ENCODE measurements at places on chromosomes 2 and 18.

DNA sequence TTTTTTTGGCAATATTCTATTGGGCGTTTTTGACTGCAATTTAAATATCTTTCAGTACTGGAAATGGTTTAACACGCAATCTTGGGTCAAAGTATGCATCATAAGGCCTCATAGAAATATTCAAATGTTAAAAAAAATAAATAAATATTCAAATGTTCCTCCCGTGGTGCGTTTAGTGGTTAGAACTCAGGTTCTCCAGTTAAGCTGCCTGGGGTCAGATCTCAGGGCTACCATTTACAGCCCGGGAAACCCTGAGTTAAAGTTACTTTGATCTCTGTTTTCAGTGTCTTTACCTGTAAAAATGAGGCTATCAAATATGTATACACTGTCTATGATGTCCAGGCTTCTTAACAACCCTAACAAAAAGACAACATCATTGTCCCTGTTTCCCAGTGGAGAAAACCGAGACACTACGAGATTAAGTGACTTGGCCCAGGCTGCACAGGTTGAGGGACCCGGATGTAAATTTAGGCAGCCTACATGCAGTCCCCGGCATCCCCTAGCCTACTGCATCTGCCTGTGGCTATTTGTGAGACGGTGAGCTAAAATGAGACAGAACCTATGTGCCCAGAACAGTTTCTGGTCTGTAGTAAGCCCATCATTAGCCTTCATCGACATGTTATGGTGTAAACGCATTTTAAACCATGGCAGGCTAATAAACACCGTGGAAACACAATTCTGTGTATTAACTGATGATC, 1.7 kb downstream of the FHL2 start:
- DNase-seq = no peak

DNA sequence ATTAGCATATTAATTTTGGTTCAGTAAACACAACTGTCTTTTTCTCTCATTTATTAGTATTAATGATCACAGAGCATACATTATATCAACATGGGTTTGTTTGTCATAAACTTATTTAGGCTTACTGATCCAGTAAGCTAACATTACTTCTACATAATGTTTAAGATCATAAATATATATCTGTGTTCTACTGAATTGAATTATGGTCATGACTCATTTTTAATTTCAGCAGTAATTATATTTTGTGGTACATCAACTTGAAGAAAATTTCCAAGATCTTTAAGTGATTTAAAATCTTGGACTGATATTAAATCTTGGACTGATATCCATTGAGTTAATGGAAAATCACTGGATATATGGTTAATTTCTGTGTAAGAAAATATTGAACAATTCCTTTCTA, 111.7 kb downstream of the CALCRL start:
- no peak for DNase-seq

- DNase-seq = no peak
Measured at GRCh38 chr2:84942964-84943421, 28.0 kb upstream of the KCMF1 start.

- no peak for DNase-seq
Measured at GRCh38 chr18:8814206-8814605, 108.8 kb downstream of the MTCL1 start.

DNA sequence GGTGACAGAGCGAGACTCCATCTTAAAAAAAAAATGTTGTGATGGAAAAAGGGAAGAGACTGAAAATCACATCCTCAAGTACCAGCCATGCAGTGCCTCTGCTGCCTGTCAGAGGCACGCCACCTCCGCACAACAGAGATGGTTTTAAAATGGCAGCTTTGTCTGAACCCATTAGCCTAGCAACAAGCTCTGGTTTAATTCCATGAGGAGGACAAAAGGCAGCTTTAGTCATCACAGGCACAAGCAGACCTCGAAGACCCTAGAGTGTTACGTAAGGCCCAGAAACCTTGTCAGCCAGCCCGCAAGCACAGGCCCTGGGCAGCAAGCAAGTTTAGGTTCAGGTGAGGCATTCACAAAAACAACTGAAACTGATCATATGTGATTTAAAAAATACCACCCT, 10.4 kb downstream of the LCT start:
- no peak for DNase-seq

DNA sequence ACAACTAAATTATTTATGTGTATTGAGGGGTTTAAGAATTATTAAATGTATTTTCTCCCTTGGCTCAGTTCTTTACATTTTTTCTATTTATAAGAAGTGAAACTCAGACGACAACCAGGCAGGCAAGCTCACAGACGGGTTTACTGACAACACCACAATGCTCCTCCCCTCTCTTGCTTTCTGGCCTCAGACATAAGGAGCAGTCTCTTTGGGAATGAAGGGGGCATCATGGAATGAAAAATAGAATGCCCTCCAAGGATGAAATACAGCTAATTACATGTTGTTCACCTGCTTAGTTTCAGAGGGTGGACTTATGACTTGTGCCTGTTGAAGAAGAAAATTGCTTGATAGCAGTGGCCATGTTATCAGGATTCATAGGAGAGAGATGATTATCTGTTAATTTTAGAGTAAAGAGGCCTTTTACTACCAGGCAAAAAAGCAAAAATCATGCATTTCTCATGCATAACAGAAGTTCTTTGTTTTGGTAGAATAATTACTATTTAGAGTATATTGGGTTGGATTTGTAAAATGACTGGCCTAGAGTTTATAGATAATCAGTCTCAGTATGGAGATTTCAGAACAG, 172.1 kb upstream of the LRRTM1 start:
- DNase-seq = no peak

All from hypothalamus (tissue), 51 donors.